ENCODE measurements at places on chromosomes 16 and 17. TPM values are rescaled to one million over a fixed set of nuclear protein-coding genes. Genes with fewer than 3 reads are reported as not detected.

The CTF1 gene
- total RNA-seq: 4.2 TPM

The CSH2 gene
- total RNA-seq: not detected

The BAIAP2 gene
- total RNA-seq: 90.7 TPM

The LRRC75A gene
- 7.3 TPM for total RNA-seq

The SLC13A2 gene
- not detected for total RNA-seq

The KRT33B gene
- total RNA-seq: not detected

DNA sequence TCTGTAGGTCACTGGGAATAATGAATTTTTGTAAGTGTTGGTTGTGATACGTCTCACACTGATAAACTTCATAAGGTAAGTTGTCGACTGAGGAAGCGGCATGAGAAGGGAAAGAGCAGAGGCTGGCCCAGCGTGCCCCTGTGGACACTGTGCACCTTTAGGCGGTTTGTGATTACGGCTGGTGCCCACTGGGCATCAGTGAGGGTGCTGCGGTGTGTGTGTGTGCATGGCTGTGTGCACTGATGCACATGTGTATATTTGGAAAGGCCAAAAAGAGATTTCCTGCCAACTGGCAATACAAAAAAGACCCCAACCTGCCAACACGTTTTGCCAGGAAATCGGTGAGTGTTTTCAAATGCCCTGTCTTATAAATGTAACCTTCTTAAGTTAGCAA, 11.9 kb downstream of the IRF8 start:
- no peaks in the 10 kb centered on the region for H3K36me3 ChIP-seq
- H3K27ac ChIP-seq: no peak overlapping the region
- DNase-seq: no peak
- no peak overlapping the region for H3K4me3 ChIP-seq
- no peaks in the 10 kb centered on the region for H3K27me3 ChIP-seq

- peak; percentile 89 for DNase-seq
- no peak overlapping the region for H3K27ac ChIP-seq
- no peaks in the 10 kb centered on the region for H3K27me3 ChIP-seq
- H3K4me1 ChIP-seq: no peaks in the 10 kb centered on the region
Measured at GRCh38 chr16:18969050-18969854, 14.5 kb upstream of the TMC7 start.

GRCh38 chr17:76335716-76336381, 17.9 kb downstream of the PRPSAP1 start:
- H3K36me3 ChIP-seq: no peaks in the 10 kb centered on the region
- H3K4me3 ChIP-seq: no peak overlapping the region
- H3K27me3 ChIP-seq: no peaks in the 10 kb centered on the region
- no peak for DNase-seq

GRCh38 chr16:15906439-15906838, 18.0 kb upstream of the CEP20 start:
- no peaks in the 10 kb centered on the region for H3K4me1 ChIP-seq
- H3K27ac ChIP-seq: no peak overlapping the region
- no peaks in the 10 kb centered on the region for H3K36me3 ChIP-seq
- no peaks in the 10 kb centered on the region for H3K27me3 ChIP-seq
- no peak for DNase-seq

- H3K27me3 ChIP-seq: no peaks in the 10 kb centered on the region
- H3K36me3 ChIP-seq: no peaks in the 10 kb centered on the region
- H3K4me1 ChIP-seq: peaks cover 32% of the 10 kb centered on the region
Measured at GRCh38 chr16:66355526-66355925, 11.0 kb upstream of the CDH5 start.

DNA sequence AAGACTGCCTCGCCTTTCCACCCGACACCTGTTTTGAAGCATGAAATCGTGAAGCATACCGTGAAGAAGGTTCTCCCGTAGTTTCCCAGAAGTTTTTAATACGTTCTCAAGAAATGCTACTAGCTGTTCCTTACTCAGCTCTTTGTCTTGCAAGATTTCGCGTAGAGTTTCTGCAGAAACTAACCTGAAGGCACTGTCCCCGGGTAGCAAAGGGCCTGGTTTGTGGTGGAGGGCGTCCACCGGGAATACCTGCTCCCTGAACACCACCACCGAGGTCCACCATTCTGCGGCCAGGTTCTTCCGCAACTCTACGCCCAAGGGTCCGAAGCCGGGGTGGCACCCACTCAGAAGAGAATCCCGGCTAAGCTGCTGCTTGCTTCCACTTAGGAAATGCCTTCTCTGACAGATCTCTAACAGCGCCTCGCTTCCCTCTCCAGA, 487 bp downstream of the POLG2 start:
- H3K4me1 ChIP-seq: peaks cover 36% of the 10 kb centered on the region
- H3K4me3 ChIP-seq: peak overlapping the region; percentile 63
- peak overlapping the region; percentile 79 for H3K27ac ChIP-seq

- H3K4me3 ChIP-seq: no peak overlapping the region
- H3K36me3 ChIP-seq: peaks cover 91% of the 10 kb centered on the region
- peaks cover 15% of the 10 kb centered on the region for H3K4me1 ChIP-seq
- no peak for DNase-seq
- H3K27me3 ChIP-seq: no peaks in the 10 kb centered on the region
Measured at GRCh38 chr17:8463099-8463498, 27.4 kb downstream of the NDEL1 start.

GRCh38 chr17:44200478-44201155, 933 bp upstream of the ATXN7L3 start:
- H3K36me3 ChIP-seq: peaks cover 15% of the 10 kb centered on the region
- peaks cover 46% of the 10 kb centered on the region for H3K4me1 ChIP-seq
- H3K27ac ChIP-seq: peak overlapping the region; percentile 99

DNA sequence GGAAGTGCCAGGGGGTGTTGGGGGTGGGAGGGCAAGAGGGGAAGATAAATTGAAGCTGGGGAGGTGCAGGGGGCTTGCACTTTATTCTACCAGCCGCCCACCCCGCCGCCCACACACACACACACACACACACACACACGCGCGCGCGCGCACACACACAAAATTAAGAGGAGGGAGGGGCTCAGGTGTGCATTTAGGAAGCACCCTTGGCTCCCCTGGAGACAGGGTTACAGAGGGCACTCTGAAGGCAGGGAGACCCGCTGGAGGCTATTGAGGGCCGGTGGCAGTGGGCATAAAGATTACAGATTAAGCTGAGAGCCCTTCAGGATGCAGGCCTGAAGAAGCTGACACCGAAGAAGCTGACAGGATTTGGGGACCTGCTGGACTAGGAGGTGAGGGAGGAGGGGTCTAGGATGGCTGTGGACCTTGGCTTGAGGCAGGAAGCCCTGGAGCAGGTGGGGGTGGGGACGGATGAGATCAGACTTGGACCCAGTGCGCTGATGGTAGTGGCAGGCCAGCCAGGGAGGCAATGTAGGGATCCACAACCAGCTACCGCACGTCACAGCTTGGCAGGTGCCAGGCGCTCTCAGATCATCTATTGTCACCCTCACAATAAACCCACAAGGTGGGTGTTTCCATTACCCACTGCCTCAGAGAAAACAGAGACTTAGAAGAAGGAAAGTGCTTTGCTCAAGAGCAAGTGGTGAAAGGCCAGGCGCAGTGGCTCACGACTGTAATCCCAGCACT, 772 bp upstream of the SAMD14 start:
- H3K27ac ChIP-seq: peak overlapping the region; percentile 73
- no peak for DNase-seq
- peak overlapping the region; percentile 51 for H3K4me3 ChIP-seq
- H3K27me3 ChIP-seq: no peaks in the 10 kb centered on the region
- peaks cover 42% of the 10 kb centered on the region for H3K4me1 ChIP-seq

DNA sequence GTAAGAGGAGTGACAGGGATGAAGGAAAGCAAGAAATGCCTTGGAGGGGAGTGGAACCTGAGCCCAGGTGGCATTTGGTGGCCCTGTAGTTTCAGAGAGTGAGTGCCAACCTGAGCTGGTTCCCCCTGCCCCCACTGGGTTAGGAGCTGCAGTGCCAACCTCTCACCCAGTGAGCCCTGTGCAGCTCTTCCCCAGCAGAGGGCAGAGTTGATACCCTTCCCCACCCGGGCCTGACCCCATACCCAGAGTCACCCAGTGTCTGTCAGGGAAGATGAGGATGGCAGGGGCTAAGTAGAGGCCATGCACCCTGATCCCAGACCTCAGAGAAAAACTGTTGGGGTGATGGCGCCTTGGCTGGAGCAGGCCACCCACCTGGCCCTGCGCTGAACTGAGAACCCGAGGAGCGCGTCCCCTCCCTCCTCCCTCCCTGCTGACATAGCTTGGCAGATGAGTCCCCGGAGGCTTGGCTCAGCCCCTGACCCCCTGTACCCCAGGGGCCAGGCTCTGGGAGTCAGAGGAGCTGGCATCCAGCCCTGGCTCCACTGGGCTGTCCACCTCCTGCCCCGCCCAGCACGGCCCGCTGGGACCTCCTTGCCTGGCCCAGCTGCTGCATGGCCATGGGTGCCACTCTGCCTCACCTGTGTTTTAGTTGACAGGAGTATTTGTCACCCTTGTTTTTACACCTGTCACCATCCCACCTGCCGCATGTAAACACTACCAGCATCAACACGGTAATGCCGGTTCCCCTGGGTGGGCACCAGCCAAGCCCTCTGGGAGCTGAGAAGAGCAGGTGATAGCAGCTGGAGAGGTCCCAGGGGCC, 113.9 kb downstream of the AMFR start:
- H3K27ac ChIP-seq: no peak overlapping the region
- no peak overlapping the region for H3K4me3 ChIP-seq
- no peak for DNase-seq
- H3K36me3 ChIP-seq: no peaks in the 10 kb centered on the region
- no peaks in the 10 kb centered on the region for H3K27me3 ChIP-seq
- no peaks in the 10 kb centered on the region for H3K4me1 ChIP-seq

DNA sequence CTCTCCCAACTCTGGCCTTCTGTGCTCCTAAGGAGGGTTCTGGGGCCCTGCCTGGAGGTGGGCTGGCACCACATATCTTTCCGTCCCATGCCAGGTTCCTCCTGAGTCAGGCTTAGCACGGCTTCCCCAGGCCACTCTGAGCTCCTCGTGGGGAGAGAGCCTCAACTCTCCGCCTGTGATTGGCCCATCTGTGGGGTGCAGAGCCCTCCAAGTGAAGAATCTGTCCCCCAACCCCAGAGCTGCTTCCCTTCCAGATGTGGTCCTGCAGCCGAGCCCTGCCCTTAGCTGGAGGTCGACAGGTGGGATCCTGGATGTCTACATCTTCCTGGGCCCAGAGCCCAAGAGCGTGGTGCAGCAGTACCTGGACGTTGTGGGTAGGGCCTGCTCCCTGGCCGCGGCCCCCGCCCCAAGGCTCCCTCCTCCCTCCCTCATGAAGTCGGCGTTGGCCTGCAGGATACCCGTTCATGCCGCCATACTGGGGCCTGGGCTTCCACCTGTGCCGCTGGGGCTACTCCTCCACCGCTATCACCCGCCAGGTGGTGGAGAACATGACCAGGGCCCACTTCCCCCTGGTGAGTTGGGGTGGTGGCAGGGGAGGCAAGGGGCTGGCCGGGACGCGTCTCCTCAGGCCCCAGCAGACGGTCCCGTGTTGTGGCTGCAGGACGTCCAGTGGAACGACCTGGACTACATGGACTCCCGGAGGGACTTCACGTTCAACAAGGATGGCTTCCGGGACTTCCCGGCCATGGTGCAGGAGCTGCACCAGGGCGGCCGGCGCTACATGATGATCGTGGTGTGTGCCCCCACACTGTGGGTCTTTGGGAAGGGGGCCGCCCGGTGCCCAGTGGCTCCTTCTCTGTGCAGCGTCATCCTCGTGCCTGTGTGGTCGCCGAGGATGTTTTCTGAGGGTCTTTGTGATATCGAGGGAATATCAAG, 6.9 kb downstream of the GAA start:
- H3K27me3 ChIP-seq: no peaks in the 10 kb centered on the region
- H3K4me1 ChIP-seq: no peaks in the 10 kb centered on the region
- no peak for DNase-seq
- no peak overlapping the region for H3K4me3 ChIP-seq
- no peak overlapping the region for H3K27ac ChIP-seq

DNA sequence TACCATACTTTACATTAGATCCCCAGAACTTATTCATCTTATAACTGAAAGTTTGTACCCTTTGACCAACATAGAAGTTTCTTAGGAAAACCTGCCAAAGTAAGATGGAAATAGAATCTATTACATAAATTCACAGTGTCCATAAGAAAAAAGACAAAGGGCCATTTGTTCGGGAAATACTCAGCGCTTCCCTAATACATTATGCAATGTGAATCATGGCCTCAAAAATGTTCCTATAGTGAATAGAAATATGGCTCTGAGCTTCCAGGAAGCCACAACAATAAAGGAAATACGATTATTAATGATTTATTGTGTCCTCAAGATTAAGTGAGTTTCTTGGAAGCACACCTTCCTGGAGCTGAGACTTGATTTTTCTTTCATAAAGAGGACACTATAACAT, 51.5 kb downstream of the GPRC5B start:
- H3K4me3 ChIP-seq: no peak overlapping the region
- no peaks in the 10 kb centered on the region for H3K27me3 ChIP-seq
- DNase-seq: no peak
- no peaks in the 10 kb centered on the region for H3K36me3 ChIP-seq

DNA sequence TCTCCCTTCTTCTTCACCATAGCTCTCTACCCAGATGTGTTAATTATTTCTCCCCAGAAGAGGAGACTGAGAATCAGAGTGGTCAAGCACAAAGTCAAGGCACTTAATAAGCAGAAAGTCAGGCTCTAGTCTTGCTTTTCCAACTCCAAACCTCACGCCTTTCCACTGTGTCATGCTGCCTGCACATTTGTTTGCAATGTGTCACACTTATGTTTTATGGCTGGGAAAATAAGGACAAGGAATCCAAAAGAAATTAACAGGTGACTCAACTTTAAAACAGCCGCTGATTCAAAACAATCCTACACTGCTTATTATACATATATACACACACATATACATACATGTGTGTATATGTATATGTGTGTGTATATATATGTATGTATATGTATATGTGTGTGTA, 255.7 kb upstream of the DYNLRB2 start:
- no peak for DNase-seq
- no peaks in the 10 kb centered on the region for H3K36me3 ChIP-seq
- no peaks in the 10 kb centered on the region for H3K4me1 ChIP-seq
- H3K27me3 ChIP-seq: no peaks in the 10 kb centered on the region

DNA sequence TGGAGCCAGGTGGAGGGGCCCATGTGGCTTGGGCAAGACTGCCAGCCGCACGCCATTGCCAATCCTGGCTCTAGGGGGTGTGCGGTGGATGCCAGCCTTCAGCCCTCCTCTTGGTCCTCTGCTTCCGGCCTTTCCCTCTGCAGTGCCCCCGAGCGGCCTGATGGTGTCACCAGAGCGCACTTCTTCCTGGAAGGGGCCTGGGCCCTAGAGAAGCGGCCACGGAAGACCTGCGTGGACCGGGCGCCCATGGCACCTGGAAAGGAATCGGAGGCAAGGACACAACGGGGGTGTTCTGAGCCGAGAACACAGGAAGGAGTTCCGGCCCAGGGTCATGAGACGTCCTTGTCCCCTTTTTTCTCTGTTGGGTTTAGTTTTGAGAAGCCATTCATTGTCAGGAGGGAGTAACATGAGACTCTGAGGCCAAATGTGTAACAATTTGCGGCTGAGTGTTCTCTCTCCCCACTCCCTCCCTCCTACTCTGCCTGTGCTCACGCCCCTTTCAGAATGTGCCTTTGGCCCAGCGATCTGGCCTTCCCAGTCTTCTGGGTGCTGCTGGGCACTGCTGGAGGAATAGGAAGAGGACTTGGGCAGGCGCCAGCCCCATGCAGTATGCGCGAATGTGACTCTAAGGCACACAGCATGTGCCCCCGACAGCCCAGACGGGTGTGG, 92.8 kb downstream of the IRX3 start:
- peaks cover 4% of the 10 kb centered on the region for H3K4me1 ChIP-seq
- no peak overlapping the region for H3K4me3 ChIP-seq
- H3K27ac ChIP-seq: peak overlapping the region; percentile 82
- no peaks in the 10 kb centered on the region for H3K27me3 ChIP-seq
- H3K36me3 ChIP-seq: no peaks in the 10 kb centered on the region

All from upper lobe of left lung (tissue), 6 donors.